ENCODE measurements at places on chromosomes 4 and X.

- no peak for DNase-seq
Observed at GRCh38 chr4:128768373-128768996, 41.0 kb upstream of the JADE1 start.

DNA sequence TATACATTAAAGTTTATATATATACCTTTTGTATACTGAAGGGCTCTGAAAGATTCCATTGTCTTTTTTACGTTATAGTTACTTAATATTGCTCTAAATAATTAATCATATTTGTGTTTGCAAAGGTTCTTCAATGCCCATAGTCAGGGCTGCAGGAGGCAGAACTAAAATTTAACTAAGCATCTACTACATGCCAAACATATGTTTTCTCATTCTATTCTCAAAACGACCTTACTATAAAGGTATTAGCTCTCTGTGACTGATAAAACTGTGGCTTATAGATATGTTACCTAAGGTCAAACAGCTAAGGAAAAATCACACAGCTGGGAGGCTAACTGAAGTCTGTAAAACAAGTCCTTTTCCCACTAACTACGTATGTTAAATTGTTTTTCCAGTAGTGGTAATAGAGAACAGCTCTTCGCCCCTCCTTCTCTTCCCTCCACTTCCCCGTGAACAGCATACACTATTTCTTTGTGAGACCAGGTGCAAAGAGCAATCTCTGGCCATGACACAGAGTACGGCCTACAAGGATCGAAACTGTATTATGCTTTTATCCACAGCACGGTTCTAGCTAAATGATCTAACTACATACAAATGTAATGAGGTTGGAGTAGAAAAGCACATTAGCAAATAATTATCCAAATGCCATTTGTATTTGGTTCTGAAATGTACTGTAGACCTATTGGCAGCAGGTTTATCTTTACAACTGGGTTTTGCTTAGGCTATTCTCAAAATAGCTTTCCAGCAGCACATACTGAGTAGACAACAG is 1.7 kb downstream of the CNOT6L start:
- DNase-seq: no peak

GRCh38 chrX:46408553-46409407 is 136.4 kb downstream of the ZNF674 start:
- DNase-seq: peak; percentile 21

DNA sequence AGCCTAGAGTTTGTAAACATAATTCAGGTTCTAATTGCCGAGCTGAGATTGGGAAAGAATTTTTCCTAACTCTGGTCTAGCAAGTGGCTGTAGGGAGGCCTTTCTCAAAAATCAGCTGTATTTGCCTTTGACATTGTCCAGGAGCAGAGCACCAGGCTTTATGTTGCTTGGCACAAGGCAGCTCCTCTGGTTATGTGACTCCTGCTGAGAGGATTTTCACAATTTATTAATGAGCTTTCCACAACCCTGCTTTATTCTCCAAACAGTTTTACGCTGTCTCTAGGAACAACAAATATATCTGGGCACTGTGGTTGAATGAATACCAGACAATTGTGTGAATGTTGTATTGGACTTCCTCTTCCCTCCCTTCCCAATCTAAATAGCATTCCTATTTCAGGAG is 14.9 kb downstream of the LSM6 start:
- DNase-seq: no peak

- DNase-seq: no peak
Observed at GRCh38 chr4:26238426-26238777, 82.4 kb upstream of the RBPJ start.

GRCh38 chr4:155599596-155599995 is 67.1 kb upstream of the GUCY1A1 start:
- no peak for DNase-seq

DNA sequence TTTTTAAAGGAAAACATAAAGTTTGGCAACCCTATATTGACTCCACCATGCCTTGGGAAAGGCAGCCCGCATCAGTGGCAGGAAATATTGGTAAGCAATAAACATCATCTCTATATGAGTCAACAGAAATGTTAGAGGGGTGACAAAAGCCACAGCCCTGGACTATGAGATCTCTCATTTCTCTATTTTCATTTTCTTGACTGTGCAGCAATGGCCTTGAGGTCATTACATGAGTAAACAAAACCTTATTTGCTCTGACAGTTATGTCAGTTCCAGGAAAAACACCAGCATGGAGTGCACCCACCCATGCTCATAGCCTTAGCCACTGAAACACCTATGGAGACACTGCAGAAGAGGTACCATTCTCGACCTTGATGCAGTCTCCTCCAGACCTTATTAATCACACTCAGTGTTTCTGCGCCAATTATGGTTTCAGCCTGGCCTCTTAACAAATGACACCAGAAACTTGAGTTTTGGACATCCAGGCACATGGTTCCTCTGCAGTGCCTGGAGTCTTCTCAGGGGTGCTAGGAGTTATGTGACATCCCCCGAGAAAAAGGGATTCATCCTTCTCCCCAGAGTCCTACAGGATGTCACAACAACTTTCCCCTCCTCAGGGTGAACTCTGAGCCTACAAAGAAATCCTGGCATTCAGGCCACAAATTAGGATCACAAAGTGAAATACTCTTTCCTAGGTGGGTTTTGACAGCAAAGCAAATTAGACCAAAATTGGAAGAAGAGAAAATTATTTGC is 16.0 kb upstream of the HPGD start:
- DNase-seq: no peak

GRCh38 chrX:150565551-150565950 is 2.9 kb upstream of the MTM1 start:
- DNase-seq: no peak

DNA sequence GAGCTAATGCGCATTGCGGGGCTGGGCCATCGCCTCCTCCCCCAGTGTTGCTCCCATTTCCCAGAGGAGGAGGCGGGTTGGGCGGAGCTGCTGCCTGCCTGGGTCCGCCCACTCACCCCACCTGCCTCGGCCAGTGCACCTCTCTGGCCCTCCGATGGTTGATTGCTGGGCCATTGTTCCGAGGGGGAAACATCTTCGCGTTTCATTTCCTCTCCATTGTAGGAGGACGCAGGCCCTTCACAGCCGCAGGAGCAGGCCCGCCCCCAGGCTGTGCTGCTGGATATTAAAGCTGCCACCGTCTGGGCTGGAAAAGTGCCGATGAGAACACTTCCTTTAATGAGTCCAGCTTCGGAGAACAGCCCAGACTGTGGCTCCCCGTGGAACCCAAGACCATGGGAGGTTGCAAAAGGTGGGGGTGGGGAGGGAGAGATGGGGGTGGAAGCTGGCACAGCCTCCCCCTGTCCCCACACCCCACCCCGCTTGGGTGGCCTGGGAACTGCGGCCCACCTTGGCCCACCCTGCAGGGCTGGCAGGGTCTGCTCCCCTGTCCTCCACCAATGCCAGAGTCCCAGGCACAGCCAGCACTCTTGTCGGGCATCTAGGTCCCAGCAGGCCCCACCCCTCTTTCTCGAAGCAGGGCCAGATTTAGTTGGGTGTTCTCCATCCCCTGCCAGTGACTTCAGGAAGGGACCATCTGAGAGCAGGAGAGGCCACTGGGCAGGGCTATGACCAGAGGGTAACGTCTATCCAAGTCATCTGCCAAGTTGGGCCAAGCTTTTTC is 96.6 kb downstream of the ADRA2C start:
- no peak for DNase-seq

DNA sequence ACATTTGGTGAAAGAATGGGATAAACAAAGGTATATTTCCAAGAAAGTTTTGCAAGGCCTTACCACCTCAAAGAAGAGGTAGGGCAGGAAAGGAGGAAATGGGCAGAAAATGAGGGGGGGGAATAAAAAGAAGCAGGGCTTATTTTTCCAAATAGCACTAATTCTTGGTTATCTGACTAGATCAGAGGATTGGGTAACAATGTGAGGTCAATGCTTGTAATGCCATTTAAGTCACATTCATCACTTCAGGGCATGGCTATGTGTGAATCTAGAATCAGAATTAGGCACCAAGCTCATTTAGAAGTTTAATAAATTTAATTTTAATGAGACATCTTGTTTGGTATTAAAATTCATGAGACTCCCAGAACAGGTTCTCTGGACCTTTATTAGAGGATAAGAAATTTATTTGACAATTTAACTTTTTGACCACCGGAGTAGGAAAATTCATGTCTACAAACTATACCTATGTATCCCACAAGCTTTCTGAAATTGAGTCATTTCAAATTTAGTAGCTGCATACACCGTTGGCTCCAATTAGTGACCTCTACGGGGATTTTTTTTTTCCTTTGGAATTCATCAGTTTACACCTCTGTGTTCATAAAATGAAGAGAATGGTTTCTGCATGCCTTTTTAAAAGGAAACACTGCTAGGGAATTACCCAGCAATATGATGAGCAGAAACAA is 1.4 kb upstream of the STS start:
- no peak for DNase-seq

DNA sequence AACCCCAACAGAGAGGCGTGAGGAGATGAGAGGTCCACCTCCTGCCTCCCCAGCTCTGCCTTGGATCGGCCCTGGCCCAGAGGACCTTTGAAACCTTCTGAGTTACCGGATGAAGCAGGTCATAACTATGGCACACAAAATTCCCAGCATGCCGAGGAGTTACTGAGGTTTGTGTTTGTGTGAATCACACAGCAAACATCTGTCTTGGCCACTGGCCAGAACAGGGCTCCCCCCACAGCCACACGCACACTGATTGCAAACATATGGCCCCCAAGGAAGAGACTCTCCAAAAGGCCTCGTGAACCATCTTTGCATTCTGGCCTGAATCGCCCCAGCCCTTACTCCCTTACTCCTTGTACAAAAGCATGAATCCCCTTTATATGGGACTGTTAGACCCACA is 18.9 kb downstream of the RPS4X start:
- DNase-seq: peak; percentile 72

- DNase-seq: no peak
Observed at GRCh38 chr4:244471-244870, 60.8 kb downstream of the ZNF732 start.

- DNase-seq: no peak
Observed at GRCh38 chrX:152850465-152850864, 19.6 kb downstream of the NSDHL start.

GRCh38 chrX:19775830-19776485 is 111.4 kb downstream of the SH3KBP1 start:
- no peak for DNase-seq

GRCh38 chrX:71533516-71533850 is 579 bp downstream of the OGT start:
- no peak for DNase-seq

DNA sequence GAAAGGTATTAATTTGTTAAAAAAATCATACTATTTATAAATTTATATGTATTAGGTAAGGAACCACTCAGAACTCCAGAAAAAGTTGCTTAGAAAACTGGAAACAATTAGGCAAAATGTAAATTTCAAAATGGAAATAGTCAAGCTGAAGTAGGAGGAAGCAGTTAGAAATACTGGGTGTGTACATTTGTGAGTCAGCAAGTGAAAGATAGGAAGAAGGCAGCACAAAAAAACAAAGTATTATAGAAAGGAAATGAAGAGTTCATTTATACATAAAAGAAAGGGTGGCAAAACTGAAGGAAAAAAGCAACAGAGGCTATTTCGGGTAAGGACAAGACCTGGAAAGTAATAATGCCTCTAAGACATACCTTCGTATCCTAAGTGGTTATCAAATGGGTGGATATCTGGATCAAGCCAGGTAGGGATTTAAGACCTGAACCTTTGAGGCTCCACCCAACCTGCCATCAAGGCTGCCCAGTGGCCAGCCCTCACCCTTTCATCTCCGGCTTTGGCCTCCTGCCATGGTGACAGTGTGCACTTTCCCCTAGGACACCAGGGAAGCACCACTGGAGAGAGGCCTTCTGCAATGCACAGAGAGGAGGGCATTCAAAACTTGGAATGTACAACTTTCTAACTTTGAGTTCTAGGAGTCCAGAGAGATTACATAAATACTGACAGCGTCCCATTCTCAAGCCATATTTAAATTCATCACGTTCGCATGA is at the start of gene LRRC66:
LRRC66 (minus strand) TSS at position 428 of the 722 bp plus-strand sequence. CDS start 2,750 bp downstream, outside the sequence.
- no peak for DNase-seq

- DNase-seq: no peak
Observed at GRCh38 chr4:83417566-83417965, 38.1 kb downstream of the HELQ start.

DNA sequence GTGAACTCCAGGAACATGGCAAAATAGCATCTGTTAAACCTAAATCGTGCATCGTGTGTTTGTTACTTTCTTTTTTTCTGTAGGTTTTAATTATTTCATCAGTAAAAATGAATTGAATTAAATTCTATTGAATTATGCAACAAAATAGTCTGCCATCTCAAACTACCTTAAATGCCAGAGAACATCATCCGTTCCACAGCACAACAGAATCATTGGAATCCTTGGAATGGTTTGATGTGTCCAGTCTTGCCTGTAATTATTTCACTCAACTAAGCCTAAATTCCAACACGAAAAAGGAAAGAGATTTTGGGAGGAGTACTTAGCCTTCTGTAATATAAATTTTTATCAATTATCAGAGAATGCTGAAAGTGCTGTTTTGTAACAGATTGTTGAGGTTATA is 17.1 kb upstream of the SLC7A11 start:
- no peak for DNase-seq

DNA sequence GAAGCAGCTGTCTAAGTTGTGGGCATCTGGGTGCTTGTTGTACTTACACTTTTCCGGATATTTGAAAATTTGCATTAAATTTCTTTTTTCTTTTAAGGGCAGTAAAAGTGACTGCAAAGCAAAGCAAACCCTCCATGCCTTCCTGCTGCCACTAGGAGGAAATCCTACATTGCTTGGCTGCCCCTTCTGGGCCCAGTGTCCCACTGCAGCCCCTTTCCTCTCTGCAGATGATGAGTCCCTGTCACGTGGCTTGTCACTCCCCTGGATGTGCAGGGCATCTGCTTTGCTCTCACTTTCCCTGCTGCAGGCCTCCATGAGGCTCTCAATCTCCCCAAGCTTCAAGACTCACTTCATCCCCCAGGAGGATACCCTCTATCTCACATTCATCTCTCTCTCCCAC is 12.7 kb downstream of the TSR2 start:
- DNase-seq: no peak

- no peak for DNase-seq
Observed at GRCh38 chr4:83568062-83568461, 32.2 kb downstream of the GPAT3 start.

- no peak for DNase-seq
Observed at GRCh38 chrX:132115792-132116191, 12.0 kb downstream of the FRMD7 start.

- DNase-seq: no peak
Observed at GRCh38 chr4:89868999-89869589, 25.6 kb upstream of the MMRN1 start.

GRCh38 chrX:151019856-151020255 is 36.7 kb downstream of the HMGB3 start:
- DNase-seq: no peak
